Iris pigment epithelial cell (primary cell): ENCODE measurements at places on chromosomes 1 and 21.

GRCh38 chr1:36408479-36408878 is 10.8 kb upstream of the LSM10 start:
- DNase-seq: no peak

DNA sequence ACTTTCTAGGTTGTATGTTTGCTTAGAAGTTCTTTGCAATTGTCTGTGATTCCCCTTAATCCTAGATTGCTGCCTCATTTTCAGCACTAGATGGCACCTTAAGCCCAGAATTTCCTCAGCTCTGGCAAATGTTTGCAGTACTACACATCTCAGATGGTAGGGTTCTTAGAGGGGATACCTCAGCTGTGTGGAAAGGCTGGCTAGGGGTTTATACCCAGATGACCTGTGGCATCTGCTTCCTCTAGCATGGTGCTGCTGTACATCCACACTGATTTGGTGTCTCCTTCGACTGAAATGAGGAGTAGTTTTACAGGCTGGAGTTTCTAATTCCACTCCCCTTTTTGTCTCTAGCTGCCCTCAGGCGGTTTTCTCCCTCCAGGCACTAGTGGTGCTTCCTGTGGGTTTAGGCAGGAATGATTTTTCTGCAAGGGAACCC is 23.5 kb downstream of the ASB17 start:
- peak; percentile 67 for DNase-seq

DNA sequence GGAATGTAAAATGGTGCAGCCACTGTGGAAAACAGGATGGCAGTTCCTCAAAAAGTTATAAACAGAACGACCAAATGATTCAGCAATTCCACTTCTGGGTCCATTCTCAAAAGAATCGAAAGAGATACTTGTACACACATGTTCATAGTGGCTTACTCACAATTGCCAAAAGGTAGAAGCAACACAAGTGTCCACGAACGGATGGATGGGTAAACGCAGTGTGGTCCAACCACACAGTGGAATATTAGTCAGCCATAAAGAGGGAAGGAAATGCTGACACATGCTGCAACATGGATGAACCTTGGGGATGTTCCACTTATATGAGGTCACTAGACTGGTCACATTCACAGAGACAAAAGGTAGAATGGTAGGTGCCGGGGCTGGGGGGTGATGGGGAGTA is 5.3 kb downstream of the KRTAP10-1 start:
- no peak for DNase-seq

- DNase-seq: no peak
These were observed 310.1 kb upstream of the ADGRL2 start for GRCh38 chr1:81490614-81491013.

- DNase-seq: no peak
These were observed 187.1 kb upstream of the CACNA1E start for GRCh38 chr1:181296180-181296579.
